ENCODE measurements at places on chromosomes 13 and 19.

DNA sequence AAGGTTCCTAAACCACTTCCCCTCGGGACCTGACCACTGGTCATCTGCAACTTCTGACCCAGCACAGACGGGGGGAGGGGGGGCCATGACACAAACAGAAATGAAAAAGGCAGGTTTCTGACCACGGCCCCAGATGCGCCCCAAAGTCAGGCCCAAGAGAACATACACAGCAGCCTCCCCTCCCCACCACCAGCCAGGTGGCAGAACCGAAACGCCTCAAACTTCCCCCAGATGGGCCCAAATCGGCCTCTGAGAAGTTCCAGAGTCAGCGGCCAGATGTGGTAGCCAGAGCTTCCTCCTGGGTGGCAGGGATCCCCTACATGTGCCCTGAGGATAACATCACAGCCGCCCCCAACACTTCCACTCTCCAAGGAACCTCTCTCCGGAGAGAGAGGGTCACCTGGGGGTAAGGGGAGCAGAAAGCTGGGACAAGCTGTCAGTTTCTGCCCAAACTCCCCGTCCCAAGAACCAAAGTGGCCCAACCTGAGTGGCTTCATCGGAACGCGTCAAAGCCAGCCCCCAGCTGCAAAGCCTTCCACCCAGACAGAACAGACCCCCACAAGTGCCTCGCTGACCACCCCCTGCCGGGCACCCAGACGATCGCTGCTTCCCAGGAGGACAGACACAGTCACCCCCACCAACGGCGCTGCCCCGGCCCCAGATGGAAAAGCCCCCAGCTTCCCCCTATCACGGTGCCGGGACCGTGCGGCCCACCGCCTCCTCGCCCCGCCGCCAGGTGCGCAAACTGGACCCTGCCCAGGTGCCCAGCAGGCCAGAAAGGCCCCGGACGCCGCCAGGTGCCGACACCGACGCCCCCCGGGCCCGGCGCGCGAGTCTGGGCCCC lies 800 bp downstream of the ELL start:
- peak; percentile 77 for DNase-seq

DNA sequence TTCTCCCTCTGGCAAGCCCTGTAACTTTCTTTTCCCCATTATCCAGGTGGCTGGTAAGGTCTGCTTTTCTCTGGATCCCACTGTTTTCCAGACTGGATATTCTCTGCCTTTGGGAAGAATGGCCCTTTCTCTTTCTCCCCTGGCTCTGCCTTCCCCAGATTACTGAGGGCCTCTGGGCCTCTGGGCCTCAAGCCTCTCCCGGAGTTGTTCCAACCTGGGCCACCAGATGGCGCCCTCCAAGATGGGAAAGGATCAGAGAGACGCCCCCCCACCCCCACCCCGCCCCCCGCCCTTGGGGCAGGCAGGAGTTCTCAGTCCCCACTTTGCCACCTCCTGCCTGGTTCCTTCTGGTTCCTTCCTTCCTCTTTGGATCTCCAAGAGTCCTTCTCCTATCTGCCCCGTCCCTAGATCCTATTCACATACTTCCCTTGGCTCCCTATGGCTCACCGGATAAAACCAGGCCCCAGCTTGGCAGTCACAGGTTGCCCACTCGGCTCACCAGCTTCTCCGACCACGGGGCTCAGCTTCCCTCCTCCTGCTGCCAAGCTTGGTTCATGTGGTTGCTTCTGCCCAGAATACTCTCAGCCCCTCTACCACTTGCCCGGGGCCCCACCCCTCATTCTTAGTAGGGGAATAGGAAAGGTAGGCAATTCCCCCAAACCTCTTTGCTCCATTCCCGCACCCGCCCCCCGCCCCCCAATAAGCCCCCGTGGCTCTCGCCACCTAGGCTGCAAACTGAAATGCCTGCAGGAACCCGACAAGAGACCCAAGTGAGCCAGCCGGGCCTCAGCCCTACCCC lies 13.1 kb downstream of the EPS8L1 start:
- DNase-seq = peak; percentile 84

DNA sequence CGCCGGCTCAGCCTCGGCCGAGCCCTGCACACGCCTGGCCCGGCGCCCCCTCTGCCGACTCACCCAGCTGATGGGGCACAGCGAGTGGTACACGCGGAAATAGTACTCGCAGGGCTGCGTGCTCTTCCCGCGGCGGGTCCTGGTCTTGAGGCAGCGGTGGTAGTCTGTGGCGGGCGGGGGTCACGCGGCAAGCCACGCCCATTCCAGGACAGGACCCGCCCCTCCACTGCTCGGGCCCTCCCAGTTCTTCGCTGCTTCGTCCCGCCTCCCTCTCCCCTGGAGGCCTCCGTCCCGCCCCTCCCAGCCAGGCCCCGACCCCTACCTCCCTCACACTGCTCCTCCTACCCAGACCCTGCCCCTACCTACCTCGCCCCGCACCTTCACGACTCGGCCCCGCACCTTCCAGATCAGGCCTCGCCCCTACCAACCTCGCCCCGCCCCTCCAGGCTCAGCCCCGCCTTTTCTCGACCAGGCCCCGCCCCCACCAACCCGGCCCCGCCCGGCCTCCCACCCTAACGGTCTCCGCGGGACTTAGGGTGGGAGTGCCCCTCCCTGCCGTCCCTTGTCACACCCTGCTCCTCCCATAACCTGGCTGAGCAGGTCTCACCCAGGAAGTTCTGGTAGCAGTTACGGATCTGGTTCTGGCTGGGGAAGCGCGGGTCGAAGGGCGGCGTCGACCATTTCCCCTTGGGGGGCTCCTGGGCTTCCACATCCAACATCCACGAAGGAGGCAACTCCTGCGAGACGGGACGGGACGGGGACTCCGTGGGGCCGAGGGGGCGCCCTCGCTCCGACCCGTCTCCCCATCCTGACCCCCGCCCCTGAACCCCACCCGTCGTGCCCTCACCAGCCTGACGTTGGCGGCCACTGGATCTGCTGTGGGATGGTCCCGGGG lies 469 bp downstream of the COX6B2 start:
- DNase-seq = peak; percentile 78

DNA sequence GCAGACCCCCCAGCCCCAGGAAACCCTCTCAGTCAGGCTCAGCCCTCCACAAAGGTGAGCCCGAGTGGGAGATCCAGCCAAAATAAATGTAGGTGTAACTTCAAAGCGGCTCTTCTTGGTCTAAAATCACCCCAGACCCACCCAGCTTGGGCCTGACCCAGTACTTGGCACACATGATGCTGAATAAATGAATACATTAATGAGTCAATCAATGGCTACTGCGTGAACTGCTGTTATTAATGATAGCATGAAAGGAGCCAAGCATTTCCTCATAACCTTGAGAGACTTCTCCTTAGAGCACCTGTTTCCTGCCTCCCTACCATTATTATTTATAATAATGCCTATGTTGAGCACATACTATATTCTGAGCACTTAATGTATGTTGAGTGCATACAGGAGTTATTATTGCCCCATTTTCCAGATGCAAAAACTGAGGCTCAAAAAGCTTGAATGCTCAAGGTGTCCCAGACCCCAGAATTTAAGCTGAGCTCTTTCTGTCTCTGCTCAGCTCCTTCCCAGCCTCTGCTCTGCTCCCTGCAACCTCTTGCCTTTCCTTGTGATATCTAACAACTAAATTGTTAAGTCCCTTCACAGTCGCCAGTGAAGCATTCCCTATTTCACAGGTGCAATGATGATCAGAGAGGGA lies 4.3 kb downstream of the NOTCH3 start:
- no peak for DNase-seq

- DNase-seq = peak; percentile 63
Measured at GRCh38 chr19:2578391-2578890, 102.5 kb downstream of the GADD45B start.

GRCh38 chr13:40181203-40181845 lies 485.1 kb downstream of the FOXO1 start:
- no peak for DNase-seq

GRCh38 chr19:49061445-49061844 lies 3.2 kb downstream of the NTF4 start:
- DNase-seq = no peak
